Left forelimb (tissue), 1 donor: ENCODE measurements at places on chromosomes 6 and 20.

GRCh38 chr20:1654996-1655395 lies 2.6 kb downstream of the SIRPG start:
- no peak for DNase-seq

DNA sequence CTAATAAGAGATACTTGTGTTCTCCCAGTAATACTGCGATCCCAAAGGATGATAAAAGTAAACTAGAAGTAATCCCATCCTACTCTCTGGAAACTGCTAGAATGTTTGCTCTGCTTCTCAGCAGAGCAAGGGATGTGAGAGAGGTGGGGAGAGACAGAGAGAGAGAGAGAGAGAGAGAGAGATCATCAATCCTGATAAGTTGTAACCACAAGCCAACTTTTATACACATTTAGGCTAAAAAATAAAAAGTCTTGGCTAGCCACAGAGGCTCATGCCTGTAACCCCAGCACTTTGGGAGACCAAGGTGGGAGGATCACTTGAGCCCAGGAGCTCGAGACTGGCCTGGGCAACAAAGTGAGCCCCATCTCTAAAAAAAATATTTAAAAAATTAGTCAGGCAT lies 16.0 kb upstream of the TRIM38 start:
- DNase-seq: no peak

DNA sequence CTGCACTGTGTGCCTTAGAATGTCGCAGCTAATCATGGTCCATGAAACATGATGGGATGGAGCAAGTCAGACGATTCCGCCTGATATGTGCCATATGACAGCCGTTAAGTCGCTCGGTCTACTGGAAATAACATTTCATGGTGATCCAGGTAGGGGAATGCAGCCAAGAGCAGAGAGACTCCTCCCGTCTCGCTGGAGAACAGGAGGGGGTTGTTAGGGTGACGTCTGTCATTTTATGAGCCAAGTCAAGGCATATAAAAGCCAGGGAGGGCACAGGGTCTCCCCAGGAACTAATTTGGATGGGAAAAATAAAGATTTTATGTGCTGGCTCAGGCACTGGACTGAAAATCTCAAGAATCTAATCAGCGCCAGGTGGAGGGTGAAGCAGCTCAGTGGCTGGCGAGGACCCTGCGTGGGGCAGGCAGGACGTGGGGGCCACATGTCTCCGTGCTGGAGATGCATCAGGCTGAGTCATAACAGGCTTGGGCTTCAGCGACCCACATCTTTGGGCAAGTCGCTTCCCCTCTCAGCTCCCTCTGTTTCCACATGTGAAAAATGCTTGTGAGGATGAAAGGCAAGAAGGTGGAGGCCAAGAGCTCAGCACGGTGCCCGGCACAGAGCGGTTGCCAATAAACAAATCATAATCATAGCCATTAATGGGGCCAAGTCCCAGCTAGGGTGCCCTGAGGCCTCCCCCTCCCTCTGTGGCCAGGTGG lies 234.6 kb downstream of the ANKRD60 start:
- no peak for DNase-seq

DNA sequence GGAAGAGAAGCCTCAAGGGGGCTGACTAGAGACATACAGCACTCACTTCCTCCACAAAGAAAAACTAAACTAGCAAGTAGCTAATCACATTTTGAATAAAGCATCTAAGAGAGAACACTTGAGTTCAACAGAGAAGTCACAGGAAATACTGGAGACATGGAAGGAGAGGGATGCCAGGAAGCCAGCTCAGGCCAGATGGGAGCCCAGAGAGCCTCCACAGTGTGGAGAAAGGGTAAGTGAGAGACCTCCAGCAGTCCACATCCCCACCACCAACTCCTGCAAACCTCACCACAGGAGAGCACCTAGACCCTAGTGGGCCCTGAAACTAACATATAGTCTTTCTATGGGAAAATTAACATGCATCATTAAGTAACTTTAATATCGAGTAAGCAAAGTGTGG lies 79.2 kb downstream of the EPM2A start:
- DNase-seq: no peak

DNA sequence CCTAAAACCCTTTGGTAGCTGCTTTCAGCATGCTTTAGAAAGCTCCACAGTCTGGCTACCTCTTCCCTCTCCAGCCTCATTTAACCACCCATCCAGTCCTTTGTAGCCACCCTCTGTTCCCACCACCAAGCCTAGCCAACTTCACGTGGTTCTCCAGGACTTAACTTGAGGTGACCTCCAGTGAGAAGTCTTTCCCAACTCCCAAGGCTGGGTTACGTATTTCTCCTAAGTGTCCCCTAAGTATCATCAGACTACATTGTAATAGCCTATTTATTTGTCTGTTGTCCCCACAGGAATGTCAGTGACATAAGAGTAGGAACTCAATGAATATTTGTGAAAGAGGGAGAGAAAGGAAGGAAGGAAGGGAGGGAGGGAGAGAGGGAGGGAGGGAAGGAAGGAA lies 431.9 kb upstream of the JARID2 start:
- DNase-seq: no peak

- no peak for DNase-seq
Observed at GRCh38 chr6:145866456-145867396, 52.1 kb upstream of the FBXO30 start.

- no peak for DNase-seq
Observed at GRCh38 chr20:56994006-56994405, 272.4 kb downstream of the BMP7 start.

- DNase-seq: no peak
Observed at GRCh38 chr6:27757307-27757706, 154.9 kb downstream of the OR2B2 start.

- DNase-seq: no peak
Observed at GRCh38 chr6:37089783-37090182, 80.2 kb upstream of the PIM1 start.

DNA sequence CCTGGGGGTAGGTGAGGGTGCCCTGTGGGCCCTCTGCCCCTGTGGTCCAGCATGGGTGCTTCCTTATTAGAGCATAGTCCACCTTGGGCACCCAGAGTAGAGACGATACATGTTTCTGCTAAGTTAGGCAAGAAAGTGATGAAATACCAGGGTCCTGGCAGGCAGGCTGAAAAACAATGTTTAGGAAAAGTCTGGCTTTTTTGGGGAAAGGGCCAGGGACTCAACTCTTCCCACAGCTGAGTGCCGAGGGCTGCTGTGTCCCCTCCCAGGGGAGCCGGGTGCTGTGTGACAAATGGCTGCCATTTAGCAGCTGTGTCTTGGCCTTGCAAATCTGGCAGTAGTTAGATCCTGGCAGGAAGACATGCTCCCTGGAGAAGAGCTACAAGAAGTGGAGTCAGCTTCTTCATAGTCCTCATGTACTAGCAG lies 61.5 kb downstream of the RREB1 start:
- DNase-seq: no peak

DNA sequence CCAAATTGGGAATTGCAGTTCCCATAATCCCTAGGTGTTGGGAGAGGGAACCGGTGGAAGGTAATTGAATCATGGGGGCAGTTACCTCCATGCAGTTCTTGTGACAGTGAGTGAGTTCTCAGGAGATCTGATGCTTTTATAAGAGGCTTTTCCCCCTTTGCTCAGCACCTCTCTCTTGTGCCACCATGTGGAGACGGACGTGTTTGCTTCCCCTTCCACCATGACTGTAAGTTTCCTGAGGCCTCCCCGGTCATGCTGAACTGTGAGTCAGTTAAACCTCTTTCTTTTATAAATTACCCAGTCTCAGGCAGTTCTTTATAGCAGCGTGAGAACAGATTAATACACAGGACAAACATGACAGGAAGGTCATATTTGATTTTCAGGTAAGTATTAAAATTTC lies 25.3 kb upstream of the HECA start:
- DNase-seq: no peak

- no peak for DNase-seq
Observed at GRCh38 chr6:4358414-4359107, 223.2 kb upstream of the ECI2 start.

DNA sequence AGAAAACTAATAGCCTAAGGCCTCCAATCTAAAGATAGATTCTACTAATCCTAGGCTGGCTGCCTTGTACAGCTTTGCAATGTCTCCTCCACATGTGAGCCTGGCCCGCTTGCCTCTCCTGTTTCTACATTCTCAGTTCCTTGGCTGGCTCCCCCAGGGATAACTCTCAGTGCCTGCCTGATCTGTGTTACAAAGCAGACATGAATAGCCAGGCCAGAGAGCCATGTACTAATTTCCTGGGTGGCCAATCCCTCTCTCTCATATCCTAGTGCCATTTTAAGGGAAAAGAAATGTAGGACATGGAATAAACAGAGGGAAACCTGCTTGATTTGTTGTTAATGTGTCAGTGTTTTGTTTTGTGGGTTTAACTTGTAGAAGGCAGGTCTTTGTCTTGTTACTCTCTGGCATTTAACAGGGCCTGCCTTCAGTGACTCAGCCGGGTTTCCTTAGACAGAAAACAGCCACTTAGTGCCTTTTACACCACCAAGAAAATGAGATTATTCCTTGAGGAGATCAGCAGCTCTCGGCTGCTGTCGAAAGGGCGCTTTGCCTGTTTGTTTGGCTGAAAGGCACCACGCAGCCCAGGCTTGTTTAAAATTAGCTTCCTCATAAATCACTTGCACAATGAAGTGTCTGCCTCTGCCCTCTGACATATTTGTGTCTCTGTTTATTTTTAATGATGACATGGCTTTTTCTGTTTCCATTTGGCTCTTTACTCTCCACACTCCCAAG lies 702.7 kb downstream of the MAFB start:
- DNase-seq: no peak

- no peak for DNase-seq
Observed at GRCh38 chr20:34626992-34627391, 49.9 kb downstream of the PIGU start.

- DNase-seq: no peak
Observed at GRCh38 chr20:40168981-40169620, 519.9 kb downstream of the MAFB start.

DNA sequence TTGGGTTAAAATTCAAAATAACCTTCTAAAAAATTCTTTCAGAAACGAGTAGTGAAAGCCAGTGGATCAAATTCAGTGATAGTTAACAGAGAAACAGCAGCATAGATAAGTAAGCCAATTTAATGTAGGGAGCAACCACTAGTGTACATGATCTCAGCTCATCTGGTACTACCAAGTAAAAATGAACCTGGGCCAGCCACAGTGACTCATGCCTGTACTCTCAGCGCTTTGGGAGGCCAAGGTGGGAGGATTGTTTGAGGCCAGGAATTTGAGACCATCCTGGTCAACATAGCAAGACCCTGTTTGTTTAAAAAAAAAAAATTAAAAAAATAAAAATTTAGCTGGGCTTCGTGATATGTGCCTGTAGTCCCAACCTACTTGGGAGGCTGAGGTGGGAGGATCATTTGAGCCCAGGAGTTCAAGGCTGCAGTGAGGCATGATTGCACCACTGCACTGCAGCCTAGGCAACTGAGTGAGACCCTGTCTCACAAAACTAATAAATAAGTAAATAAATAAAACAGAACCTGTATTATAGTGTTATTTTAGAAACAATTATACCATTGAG lies 32.4 kb downstream of the CBFA2T2 start:
- DNase-seq: no peak

DNA sequence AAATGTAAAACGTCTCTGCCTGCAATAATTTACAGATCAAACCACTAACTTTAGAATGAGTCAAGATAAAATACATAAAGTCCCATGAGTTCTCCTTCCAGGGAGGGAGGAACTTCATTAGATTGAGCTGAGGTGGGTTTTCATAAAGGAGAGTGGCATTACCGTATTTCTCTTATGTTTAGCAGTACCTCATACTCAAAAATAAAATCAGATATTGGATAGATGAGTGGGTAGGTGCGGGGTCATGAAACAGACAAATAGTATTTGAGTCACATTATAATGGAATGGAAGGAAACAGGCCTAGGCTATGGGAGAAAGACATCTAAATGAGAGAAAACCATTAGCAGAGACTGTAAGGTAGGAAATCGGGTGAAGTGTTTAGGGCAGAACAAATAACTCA lies 166.1 kb upstream of the SMLR1 start:
- no peak for DNase-seq

- DNase-seq: no peak
Observed at GRCh38 chr6:16600026-16600425, 161.2 kb downstream of the ATXN1 start.

DNA sequence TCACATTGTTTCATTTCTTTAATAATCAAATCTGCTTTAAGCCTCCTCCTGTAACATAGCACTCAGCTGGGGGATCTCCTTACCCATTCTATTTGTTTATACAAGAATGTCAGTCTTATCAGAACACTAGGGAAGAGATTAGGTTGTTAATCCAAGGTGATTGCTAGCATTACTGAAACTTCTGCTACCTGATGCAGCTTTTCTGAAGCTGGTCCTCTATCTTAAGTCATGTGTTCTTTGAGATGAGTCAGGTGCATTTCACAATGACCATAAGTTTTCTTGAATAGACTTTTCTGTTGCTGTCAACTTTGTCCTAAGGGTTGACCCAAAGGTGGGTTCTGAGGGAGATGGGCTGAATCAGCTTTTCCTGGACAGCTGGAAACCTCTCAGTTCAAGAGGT lies 60.7 kb upstream of the SYNCRIP start:
- DNase-seq: no peak

DNA sequence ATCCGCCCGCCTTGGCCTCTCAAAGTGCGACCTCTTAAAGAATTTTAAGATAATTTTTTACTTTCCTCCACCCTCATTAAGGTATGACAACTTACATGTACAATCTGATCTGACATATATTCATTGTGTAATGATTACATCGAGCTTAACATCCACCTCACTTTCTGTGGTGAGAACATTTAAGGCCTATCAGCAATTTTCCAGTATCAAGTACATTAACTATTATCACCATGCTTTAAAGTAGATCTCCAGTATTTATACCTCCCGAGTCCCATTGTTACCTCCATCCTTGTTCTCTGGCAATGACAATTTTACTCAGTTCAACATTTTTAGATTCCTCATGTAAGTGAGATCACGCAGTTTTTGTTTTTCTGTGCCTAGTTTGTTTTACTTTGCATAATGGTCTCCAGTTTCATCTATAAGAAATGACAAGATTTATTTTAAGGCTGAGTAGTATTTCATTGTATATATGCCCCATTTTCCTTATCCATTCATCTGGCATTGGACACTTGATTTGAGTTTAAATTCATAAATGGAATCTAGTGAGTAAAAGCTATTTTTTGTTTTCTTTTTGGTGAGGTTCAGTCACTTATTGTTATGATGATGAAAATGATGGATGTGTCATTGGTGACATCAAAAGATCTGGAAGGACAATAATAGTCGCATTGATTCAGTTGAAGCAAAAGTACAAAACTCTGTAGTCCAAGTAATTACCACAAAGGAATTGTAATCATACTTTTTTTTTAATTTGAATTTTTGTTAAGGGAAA lies 87.0 kb downstream of the OR2B2 start:
- DNase-seq: no peak

GRCh38 chr6:166916824-166917223 lies 39.5 kb downstream of the RNASET2 start:
- no peak for DNase-seq

DNA sequence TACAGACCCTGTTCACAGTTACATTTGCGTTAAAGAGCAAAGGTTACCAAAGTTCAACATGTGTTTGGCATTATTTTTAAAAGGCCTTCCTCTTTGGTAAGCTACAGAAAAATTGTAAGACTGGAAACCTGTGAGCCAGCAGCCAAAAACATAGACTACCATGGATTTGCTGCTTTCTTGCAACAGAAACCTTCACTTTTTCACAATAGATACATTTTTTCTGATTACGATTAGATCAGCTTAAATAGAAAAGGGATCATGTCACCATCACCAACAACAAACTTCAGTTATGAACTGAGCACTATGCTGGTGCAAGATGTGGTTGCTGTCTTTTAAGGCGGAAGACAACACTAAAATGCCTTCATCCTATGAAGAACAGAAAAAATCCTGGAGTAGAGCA lies 112.3 kb upstream of the MARCKS start:
- DNase-seq: no peak

GRCh38 chr20:57153238-57153905 lies 113.1 kb downstream of the BMP7 start:
- no peak for DNase-seq

GRCh38 chr6:3872370-3872854 lies 23.2 kb downstream of the FAM50B start:
- no peak for DNase-seq
